Stimulated activated memory B cell treated with anti-CD40 and anti-IgM and Interleukin-4, amounts not matched to agents 10 μg/mL and 1 μg/mL and 100 μg/mL, for 72 hours (primary cell): ENCODE measurements at places on chromosomes 1 and 21.
A peak's percentile ranks its signal among the peaks of the same experiment; 100 is the strongest.

DNA sequence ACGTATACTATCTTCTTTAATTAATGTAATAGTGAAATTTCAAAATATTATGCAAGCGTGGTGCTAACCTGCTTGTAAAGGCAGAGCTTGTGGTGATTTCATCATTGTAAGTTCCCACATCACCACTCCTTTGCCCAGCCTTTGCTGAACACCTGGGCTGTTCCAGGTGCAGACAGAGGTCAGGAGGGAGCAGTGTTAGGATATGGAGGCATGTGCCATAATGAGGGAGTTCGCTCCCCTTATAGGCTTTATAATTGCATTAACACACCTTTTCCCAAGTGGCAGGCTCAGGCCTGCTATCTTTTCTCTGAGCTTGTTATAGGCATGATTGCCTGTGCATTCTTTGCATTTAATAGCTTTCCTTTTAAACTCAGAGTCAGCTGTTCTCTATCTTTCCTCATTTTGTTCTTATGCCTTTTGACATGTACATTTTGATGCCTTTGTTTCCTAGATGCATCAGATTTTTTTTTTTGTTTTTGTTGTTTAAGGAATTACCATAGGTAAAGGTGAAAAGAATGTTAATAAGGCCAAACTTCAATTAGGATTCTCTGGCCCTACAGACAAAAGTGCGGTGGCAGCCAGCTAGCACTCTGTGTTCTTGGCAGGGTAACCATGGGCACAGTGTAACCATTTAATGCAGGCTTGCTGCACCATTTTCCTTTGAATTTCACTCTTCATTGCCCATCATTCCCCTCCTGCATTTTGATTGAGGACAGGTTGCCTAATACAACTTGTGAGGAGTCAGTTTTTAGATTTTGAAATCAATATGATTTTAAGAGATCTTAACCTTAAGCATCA lies 12.6 kb downstream of the NPL start:
- no peak for ATAC-seq

DNA sequence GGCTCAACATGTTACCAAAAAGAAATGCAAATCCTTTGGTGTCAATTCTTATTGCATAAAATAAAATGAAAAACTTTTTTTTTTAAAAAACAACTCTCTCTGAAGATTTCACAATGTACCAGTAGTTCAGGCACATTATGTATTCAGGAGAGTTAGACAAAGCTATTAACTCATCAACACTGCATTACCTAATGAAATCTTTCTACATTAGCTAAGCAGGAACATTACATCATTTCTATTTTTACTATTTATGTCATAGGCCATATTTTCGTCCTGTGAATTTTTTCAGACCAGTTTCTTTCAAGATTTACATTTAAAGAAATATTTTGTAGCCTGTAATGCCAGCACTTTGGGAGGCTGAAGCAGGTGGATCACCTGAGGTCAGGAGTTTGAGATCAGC lies 366.2 kb downstream of the USH2A start:
- no peak for ATAC-seq

DNA sequence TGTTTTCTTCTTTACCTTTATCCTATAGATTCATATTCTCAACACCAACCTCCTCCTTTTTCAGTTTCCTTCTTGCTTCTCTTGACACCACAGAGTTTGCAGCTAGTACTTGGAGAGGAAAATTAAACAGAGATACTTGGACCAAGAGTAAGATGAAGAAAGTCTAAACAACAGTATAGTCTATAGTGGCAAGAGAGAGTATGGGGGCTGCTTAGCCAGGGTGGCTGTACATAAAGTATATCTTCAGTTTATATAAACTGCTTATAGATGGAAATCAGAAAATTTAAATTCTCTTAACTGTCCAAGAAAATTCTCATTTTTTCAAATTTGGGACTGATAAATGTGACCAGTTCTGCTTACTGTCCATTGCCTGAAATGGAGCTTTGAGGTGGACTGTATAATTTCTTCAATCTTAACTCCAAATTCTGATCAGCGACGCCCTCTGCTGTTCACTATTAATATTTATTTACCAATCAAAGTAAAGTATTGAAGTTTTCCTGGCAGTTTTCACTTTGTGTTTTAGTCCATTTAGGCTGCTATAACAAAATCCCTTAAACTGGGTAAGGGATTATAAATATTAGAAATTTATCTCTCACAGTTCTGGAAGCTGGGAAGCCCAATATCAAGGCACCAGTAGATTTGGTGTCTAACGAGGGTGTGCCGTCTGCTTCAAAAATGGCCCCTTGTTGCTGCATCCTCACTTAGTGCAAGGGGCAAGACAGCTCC lies 14.8 kb upstream of the METTL18 start:
- peak; percentile 34 for ATAC-seq

- no peak for ATAC-seq
Observed at GRCh38 chr1:88001460-88001859, 672.8 kb downstream of the LMO4 start.

GRCh38 chr1:109335091-109335490 lies 28.3 kb upstream of the MYBPHL start:
- ATAC-seq = no peak

GRCh38 chr1:205477121-205477758 lies 21.4 kb upstream of the BLACAT1 start:
- ATAC-seq = no peak
